ENCODE measurements at places on chromosomes 3 and 15.
A peak's percentile ranks its signal among the peaks of the same experiment; 100 is the strongest.

- no peak for DNase-seq
These were observed 203.9 kb downstream of the TLE3 start for GRCh38 chr15:69893863-69894262.

- no peak for DNase-seq
These were observed 90.2 kb upstream of the LMOD3 start for GRCh38 chr3:69212411-69213160.

DNA sequence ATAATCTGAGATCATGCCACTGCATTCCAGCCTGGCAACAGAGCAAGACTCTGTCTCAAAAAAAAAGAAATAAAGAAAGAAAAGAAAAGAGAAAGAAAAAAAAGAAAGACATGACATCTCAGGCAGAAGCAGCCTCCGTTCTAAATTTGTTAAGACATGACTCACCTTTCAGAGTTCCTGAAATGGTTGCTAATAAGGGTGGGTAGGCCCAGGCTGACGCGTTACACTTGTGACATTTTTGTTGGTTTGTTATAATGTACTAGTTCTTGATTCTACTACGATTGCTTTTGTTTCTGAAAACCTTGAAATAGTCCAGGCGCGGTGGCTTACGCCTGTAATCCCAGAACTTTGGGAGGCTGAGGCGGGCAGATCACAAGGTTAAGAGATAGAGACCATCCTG, 21.0 kb downstream of the SLC25A20 start:
- no peak for DNase-seq

DNA sequence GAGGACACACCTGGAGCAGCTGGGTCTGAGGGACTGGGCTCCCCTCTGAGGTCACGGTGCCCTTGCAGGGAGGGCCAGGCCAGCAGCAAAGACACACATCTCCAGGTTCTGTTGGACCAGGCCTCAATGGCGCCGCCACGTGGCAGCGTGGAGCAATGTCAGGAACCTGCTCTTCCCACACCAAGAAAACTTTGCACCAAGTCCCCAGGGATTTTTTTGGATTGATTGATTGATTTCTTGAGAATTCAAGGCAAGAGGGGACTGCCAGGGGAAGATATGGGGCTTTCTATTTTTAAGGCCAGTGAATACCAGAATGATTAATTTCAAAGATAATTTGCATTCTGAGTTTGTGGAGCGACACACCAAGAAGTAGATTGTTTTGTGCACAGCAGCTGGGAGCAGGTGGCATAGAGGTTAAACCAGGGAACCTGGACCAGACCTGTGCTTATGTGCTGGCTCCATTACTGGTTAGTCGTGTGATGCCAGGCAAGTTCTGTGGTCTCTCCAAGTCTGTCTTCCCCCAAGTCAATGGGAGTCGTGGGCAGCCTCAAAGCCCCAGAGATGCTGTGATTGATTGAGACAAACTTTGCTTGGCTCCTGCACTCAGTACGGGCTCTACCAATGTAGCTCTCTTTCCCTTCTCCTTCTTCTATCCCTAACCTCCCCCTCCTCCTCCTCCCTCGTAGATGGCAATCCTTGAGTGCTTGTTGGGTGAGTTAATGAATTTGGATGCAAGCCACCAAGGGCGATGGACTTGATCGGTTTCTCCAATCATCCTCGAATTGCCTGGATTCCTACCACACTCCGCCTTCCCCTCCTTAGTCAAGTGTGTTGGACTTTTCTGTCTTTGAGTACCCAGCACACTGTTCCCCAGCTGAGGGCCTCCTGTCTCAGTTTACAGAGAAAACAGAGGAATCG, 96.2 kb upstream of the TRPM1 start:
- peak; percentile 12 for DNase-seq

GRCh38 chr3:16893618-16894200, 9.0 kb downstream of the PLCL2 start:
- DNase-seq = no peak

DNA sequence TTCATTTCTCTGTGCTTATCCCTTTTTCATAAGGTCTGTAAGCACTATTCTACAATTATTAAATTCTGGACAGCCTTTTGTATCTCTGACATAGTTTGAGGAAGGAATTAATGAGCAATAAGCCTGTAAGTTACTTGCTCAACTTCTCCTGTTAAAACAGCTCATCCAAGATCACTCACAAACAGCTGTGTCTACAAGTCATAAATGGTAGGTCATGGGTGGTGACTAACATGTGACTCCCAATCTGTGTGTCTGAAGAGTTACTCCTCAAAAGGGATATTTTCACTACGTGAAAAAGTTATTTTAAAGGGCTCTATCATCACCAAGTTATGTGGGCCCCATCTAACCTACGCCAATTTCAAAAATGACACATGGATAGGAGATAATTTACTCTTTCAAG, 145.2 kb upstream of the CBLB start:
- no peak for DNase-seq

DNA sequence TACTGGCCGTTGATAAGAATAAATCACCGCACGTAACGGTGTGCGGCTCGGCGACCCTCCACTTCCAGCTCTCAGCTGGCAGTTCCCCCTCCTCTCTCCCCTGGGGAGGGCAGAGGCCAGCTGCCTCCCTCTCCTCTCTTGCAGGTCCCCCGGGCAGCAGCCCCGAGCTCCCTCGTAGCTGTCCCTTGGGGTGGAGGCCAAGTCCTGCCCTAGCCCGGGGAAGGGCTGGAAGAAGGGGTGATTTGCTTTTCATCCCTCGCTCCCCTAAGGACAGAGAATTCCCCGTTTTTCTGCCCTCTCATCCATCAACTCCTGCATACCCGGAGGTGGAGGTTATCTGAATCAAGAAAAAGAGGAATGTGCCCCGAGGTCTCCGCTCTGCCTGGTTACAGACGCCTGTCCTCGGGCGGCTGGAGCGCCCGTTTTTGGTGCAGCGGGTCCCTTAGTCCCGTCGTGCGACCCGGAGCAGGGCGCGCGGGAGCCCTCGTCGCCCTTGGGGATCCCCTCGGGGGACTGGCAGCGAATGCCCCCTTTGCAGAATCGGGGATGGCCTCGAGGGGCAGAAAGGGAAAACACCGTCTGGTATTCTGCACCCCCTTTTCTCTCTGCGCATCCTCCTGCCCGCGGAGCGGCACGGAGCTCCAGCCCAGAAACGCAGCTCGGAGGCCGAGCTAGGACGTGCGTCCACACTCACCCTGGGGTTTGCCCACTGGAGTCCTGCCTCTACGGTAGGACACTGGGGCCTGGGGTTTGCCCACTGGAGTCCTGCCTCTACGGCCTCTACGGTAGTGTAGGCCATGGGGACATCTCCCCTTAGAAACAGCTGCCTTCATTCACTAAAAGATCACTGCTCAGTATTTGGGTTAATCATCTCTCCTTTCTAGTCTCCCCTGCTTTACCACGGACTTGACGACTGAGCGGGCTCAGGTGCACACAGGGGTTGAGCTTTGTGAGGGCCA, 2.2 kb downstream of the PTPRG start:
- DNase-seq = no peak

DNA sequence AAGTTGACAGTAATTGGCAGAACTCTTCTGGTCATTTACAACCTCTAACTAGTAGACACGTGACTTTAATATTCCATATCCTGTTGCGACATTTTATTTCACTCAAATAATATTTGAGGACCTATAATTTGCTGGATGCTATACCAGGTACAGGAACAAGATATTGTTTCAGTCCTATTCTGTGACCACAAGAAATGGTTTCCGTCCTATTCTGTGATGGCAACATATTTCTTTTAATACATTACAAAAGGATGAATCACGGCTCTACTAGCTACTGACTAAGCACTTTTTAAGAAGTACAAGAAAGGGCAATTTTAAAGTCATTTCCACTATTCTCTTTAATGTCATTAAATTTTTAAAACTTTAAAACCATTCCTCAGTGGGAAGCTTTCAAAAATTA, 400.2 kb downstream of the CNTN3 start:
- DNase-seq = no peak

DNA sequence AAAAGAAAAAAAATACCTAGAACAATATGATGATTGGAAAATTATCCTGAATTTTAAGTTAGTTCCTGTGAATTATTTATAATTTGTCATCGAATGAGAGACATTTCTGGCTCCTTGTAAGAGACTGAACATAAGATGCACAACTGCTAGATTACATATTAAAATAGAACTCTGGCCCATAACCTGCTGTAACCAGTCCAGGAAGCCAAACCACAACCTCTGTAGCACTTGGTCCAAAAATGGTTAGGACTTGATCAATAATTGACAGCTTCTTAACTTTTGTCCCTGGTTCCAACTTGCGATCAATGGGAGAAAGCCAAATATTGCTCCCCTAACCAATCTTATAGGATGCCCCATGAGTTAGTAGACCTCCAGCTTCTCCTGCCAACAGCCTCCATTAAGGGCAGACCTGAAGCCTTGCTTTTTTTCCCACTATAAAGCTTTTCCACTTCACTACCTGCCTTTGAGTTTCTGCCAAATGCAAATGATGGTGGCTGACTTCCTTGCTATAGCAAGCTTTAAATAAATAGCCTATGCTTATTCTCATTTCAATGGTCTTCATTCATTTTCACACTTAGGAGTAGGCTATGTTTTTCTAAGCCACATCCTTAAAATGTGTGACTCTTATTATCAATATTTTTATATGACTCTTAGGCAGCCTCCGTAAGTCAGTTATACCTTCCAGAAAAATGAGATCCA, 224.0 kb upstream of the ARHGEF26 start:
- no peak for DNase-seq

- no peak for DNase-seq
These were observed 105.4 kb downstream of the LINGO1 start for GRCh38 chr15:77527164-77527778.

DNA sequence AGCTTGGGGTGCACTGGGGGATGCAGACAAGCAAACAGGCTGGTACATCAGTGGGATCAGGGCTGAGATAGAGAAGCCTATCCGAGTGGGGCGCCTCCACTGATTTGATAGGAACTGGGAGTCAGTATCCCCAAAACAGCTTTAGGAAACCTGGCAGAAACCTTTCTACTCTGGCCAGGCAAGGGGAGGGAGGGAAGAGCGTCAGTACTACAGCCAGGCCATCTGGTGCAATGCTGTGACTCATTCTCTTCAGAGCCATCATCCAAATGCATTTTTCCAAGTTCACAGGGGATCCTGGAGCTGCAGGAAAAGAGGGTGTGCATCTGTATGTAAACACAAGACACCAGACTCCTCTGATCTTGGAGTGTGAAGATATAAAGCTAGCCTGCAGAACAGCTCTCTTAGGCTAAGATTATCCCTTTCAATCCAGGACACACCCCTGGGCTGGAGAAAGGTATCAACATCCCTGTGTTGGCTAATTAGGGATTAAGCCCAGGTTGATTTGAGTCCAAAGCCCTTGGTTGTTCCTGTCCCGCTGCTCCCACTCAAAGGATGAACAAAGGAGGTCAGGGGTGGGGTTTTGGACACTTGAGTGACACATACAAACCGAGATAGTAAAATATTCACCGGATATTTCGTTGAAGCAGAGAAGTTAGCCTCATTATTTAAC, 9.3 kb downstream of the GALNT15 start:
- DNase-seq = no peak

DNA sequence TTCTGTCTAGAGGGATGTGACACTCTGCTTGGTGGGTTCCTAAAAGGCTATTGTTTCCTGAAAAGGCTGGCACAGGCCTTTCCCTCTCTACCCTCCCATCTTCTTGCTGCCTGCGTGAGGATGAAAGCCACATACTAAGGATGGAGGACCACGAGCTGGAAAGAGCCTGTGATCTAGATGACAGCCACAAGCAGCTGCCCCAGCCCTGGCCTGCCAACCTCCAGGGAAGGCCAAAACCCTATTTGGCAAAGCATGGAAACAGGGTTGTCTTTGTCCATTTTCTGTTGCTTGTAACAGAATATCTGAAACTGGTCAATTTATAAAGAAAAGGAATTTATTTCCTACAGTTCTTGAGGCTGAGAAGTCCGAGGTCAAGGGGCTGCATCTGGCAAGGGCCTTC, 144.5 kb downstream of the FBLN2 start:
- DNase-seq = no peak

GRCh38 chr3:119195911-119196310, 22.5 kb downstream of the UPK1B start:
- no peak for DNase-seq

- no peak for DNase-seq
These were observed 137.7 kb downstream of the BBX start for GRCh38 chr3:107660306-107660976.

DNA sequence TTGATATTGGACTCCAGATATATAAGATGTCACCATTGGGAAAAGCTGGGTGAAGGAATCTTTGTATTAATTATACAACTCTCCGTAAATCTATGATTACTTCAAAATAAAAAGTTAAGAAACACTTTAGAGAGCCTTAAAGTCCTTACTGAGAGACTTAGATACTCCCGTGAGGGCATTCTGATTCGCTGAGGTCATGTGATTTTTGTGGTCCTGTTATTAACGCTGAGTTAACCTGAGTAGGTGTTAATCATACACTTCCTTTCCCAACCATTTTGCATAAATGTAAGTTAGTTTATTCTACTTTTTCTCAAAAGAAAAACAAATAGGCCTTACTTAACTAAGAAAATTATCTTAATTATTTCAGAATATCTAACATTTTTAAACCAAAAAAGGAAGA, 67.1 kb upstream of the LMOD3 start:
- DNase-seq = no peak

- DNase-seq = no peak
These were observed 370.4 kb upstream of the CBLB start for GRCh38 chr3:106239195-106239697.

All from stimulated activated CD8-positive, alpha-beta memory T cell treated with anti-CD3 and anti-CD28 coated beads, Interleukin-2, amount 100 ng/mL, for 1 hour (primary cell).